ENCODE measurements at places on chromosomes 5 and 9.

DNA sequence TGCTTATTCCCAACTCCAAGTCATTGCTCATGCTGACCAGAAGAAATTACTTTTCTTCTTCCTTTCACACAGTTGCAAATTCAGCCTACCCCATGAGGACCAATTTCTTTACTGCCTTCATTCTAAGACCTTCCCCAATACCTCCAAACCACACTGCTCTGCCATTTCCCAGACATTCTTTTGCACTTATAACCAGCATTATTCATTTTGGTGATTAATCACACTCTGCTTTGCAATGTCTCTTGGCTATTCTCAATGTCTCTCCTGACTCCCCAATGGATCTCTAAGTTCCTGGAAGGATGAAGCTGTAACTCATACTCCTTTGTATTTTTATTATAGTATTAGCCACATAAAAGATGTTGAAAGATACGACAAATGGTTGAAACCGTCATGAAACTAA, 105.7 kb upstream of the RANBP3L start:
- DNase-seq: no peak

DNA sequence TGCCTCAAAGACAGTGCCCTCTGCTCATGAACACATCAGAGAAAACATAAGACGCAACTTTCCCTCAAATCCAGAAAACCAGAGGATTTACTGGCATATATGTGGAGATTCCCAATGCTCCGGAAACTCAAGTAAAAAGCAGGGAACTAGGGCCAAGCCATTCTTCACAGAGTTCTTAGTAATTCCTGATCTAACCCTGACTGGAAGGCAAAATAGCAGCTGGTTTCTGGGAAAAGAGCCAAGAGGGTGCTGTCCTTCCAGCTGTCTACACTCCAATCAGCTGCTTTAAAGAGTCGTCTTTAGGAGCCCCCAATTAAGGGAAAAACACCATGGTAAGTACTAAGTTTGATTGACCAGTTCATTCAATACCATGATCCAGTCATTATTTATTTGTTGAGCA, 49.6 kb downstream of the GNA14 start:
- no peak for DNase-seq

DNA sequence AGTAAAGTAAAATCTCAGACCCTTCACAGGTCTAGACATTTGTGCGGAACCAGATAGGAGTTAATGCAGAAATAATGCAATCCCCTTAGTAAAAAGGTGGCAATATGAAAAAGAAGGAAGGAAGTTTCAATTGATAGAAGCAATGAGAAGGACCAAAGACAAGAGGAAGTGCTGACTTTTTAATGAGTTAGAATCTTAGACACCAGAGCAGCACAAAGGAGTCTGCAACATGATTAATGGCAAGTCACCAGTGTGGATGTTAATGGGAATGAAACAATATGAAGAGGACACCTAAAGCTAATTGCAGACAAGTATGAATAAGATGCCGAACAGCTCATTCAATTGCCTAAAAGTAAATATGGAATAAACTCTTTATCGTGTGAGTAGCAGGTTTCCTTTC, 50.9 kb downstream of the MEGF9 start:
- no peak for DNase-seq

GRCh38 chr5:125093776-125094175, 347.3 kb upstream of the ZNF608 start:
- no peak for DNase-seq

GRCh38 chr5:154797762-154798161, 42.6 kb downstream of the LARP1 start:
- no peak for DNase-seq

GRCh38 chr9:76181020-76181641, 213.1 kb downstream of the RFK start:
- DNase-seq: no peak

- no peak for DNase-seq
Observed at GRCh38 chr5:126508251-126508961, 85.2 kb downstream of the GRAMD2B start.

DNA sequence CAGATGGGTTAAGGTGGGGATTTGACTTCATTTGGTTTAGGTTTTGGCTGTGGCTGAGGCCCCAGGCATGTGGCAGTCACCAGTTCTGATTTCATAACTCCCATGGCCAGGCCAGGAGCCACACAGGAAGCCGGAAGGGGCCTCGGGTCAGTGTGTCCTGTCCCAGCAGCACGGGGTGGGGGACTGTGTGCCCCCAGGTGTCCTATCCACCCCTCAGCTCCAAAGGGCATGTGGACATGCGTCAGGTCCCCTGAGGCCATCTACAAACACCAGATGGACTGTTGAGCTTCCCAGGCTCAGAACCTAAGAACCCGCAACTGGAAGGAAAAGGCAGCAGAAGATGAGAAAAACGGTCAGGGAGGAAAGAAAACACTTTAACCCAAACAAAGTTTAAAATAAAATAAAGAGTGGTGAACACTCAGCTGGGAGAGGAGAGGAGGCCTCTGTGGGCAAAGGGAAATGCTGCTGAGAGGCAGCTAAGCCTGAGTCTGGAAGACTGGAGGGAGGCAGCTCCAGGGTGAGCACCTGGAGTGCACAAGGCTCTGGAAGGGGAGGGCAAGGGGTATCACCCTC, 260.8 kb downstream of the AUH start:
- no peak for DNase-seq

DNA sequence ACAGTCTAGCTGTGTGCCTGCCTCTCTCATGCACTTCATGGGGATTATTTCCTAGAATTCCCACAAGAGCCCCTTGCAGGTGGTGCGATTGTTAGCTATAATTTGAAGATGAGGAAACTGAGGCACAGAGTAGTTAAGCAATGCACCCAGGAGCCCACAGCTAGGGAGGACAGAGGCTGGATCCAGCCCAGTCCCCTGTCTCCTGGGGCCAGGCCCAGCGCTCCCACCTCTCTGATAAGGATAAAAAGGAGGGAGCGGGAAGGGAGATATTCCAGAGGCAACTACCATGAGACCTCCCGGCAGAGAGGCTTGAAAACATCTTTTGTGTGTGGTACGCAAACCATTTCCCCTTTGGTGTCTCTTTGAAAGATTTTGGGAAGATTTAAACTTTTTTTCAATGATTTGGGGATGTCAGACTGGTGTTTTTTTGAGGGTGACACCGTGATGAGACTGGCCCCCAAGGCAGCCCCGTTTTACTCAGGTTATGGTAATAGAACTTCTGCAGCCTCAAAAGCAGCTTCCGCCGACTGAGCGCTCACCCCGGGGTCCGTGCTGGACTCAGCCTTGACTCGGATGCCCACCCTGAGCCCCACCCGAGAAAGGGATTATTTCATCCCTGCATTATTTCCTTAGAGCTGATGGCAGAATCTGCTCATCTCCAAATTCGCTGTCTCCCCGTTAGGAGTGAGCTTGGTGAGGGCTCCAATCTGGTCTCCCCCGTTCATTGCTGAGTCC, 144.7 kb upstream of the IER5L start:
- no peak for DNase-seq

DNA sequence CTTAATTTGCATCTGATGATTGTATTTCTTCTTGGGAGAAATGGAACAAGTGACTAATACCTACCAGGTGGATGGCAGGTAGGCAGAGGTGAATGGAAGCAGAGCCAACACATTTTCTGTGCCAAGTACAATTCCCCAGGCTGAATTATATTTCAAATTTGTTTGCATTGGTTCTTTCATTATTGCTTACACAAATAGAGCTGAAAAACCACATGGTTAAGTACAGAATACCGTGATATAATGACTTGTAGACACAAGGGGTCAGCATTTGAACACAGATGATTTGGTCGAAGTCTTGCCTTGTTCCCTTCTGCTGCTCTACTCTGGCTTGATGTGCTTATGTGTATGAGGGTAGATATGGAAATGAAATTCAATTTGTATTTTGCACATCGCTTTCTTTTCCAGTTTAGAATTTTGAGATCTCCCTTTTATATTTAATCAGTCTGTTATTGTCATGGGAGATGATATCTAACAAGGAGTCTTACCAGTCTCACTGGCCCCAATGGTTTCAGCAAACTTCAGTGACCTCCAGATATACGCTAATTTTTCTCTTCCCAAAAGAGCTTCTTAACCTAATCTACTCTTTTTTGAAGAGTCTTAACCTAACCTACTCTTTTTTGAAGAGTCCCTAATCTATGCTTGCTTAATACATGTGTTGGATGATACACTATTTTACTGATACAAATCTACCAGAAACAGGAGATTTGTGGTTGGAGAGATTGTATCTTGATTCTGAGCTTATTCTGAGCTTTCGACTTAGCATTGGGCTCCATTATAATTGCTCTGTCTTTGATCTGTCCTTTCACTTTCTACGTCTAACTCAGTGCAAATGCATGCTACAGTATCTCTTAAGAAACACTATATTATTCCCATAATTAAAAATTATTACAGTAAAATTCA, 88.1 kb downstream of the PCSK1 start:
- no peak for DNase-seq

DNA sequence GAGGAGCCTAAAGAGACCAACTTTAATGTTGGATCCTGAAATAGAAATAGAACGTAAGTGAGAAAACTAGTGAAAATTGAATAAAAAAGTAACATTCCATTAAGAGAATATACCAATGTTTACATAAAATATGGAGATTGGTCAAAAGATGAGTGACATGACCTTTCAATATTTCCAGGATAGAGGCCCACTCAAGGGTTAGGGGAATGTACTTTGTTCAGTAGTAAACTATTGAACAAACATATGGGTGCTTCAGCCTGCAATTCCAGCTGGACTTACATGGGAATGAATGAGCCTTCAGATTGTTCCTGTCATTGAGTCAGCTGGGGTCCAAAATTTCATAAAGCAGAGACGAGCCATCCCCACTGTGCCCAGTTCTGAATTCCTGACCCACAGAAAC, 371.7 kb upstream of the POU5F2 start:
- no peak for DNase-seq

DNA sequence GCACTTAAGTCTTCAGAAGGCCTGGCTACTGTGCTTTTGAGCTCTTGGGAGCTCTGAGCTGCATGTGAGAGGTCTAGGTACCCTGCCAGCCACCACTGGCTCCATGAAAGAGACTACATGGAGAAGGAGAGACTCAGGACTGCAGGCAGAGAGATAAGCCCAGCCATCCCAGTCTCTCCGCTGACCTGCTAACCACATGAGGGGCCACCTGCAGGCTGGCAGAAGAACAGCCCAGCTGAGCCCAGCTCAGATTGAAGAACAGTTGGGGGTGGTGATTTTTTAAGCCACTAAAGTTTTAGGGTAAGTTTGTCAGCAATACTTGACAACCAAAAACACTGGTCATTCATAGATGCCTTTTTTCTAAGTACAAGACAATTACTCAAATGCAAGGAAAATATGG, 205.0 kb upstream of the PRDM9 start:
- no peak for DNase-seq

DNA sequence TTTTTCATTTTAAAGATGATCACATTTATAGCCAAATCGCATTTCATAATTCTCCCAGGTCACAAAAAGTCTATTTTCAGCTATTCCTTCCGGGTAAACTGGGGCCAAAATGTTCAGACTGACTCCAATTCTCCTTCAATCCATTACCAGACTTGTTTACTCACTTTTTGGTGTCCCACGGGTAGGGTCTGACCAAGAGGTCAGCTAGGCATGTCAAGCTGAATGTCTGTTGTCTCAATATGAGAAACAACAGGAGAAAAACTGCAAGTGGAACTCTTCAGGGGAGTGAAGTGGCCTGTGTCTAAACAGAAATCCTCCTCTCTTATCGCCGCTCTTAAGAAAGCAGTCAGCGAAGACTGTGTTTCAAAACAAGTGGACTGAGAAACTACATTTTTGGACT, 171.3 kb downstream of the APBA1 start:
- DNase-seq: no peak

DNA sequence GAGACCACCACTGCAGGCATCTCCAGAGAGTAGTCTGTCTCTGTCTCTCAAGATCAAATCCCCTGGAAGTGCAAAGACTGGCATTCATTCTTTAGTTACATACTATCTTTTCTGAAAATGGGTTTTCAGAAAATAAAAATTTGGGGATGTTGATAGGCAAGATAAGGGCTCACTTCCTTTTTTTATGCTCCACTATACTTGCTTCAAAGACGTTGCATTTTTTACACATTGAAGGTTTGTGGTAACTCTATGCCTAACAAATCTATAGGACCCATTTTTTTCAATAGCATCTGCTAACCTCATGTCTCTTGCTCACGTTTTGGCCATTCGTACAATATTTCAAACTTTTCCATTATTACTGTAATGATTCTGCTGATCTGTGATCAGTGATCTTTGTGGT, 37.0 kb downstream of the DMAC1 start:
- DNase-seq: no peak

DNA sequence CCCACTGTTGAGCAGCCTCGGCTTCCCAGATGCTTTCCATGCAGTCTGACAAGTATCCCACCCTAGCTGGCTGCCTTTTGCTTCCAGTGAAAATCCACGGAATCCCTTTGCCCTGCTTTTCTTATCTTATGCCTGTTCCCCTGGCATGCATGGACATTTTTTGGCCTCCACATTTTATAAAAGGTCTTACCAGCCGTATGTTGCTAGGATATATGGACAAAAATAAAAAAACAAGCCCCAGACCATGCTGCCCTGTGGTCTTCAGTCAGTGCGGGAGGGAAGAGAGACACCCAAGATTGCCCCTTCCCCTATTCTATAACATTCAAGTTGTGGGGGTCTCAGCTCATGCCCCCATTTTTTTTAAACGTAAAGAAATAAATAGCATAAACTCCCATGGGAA, 129.6 kb downstream of the COL23A1 start:
- DNase-seq: no peak

GRCh38 chr5:154370813-154371212, 75.0 kb upstream of the SAP30L start:
- no peak for DNase-seq

DNA sequence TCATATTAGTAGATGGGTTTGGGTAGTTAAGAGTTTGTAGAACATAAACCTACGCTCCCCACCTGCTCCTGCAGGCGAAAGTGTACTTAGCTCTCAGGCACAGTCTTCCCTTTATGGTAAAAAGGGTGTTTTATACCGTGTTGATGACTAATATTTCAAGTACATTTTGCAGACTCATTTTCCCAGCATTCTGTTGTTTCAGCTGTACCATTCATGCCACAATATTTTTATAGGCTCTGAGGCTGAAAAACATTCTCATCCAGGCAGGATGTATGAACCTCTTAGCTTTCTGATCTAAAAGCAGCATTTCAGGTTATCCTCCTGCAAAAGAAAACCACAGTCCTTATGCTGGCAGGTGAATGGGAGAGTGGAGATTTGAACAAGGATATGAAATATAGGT, 231.4 kb downstream of the NR2F1-AS1 start:
- DNase-seq: no peak

DNA sequence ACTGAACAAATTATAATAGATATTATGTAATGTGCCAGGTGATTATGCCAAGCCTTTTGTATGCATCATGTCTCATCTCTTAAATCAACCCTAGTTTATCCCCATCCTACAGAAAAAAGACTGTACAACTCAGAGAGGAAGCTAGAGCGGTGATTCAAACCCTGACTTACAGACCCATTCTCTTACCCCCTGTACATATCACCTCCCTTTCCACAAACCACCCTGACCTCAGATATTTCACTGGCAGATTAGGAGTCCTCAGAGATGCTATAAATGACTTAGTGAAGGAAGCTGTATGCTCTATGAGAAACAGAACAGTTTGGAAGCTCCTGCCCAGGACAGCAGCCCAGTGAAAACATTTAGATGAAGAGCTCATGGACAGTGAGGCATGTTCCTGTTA, 79.1 kb upstream of the RARS1 start:
- no peak for DNase-seq

GRCh38 chr9:109639674-109640579, 140.1 kb upstream of the PALM2AKAP2 start:
- no peak for DNase-seq
